ENCODE measurements at places on chromosomes 7 and 10.

DNA sequence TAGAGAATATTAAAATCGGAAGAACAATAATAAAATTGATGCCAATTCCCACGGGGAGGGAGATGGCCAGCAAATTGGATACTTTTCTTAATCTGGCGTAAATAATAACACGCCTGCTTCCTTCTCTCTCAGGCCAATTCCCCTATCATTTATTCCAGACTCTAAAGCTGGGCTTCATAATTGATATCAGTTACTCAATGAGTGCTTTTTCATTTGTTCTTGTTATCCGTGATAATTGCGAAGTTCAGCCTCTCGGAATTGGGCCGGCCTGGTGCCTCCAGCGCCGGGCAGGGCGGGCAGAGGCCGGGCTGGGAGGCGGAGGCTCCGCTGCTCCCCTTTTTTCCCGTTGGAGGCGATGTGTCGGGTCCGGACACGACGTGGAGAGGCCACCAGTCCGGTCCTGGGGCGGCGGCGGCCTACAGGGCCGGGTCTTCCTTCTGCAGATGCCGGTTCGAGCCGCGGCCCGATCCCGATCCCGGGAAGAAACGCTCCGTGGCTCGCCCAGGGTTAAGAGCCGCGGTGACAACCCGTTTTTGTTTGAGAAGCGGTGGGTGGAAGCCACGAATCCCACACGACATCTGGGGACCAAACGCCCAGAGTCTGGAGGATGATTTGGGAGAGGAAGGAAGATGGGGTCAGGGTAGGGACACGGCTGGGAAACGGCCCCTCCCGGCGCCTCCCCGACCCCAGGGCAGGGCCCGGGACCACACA is 13.6 kb downstream of the UNCX start:
- no peak for DNase-seq

DNA sequence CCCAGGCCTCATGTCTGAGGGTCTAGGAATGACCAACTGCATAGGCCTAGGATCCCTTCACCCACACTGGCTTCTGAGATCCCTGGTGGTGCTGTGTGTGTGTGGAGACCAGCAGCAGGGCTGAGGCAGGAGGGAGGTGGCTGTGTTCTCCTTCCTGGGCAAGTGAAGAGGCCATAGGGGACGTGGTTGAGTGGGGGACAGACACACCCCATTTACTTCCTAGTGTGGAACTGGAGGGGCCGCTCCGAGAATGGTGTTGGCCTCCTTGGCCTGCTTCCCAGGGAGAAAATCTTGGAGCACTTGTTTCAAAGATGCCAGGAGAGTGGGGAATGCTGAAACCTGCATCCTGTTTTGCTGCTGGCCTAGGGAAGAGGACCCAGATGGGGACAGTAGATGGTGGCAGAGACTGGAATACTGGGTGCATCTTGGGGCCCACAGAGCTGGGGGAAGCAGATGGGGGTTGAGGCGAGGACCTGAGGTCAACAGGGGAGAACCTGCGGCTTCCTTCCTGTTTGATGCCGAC is 19.1 kb downstream of the UBTD1 start:
- DNase-seq, result no peak

- DNase-seq, result no peak
Measured at GRCh38 chr7:94980418-94981142, 73.2 kb downstream of the PPP1R9A start.

GRCh38 chr10:78957471-78958039 is 111.2 kb upstream of the ZMIZ1 start:
- no peak for DNase-seq

GRCh38 chr7:23981314-23981713 is 271.3 kb downstream of the STK31 start:
- no peak for DNase-seq

- no peak for DNase-seq
Measured at GRCh38 chr7:4127909-4128560, 554.1 kb upstream of the FOXK1 start.

DNA sequence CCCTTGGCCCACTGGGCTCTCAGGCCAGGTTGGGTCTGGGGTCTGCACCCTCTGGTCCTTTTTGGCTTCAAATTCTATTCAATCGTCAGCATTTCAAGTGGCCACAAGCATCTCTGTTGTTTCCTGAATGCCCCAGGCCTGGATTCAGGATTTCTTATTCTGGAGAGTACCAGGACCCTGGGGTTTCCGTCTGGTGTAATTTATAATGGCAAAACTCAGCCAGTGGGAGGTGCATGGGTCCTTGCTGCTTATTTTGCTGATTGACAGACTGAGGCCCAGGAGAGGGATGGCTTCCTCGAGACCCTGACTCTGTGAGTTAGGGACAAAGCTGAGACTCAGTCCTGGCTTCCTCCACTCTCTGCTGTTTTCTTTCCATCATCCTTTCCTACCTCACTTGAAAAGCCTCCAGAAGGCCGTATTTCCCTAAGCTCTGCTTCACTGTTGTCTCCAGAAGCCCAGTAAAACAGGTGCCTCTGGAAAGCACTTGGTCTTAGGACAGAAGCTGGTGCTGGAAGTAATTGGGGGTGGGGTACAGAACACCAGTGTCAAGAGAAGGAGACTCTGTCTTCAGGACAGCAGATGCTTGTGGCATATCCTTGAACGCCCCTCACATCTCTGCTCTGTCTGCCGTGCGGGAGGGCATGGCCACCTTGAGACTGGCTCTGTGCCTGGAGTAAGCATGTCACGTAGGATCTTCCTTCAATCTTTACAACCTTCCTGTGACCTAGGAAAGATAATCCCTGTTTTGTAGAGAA is 39.4 kb upstream of the SH2D4B start:
- no peak for DNase-seq

GRCh38 chr10:110511734-110512449 is 14.2 kb downstream of the DUSP5 start:
- no peak for DNase-seq

- DNase-seq, result no peak
Measured at GRCh38 chr7:138095972-138096935, 20.0 kb downstream of the AKR1D1 start.

DNA sequence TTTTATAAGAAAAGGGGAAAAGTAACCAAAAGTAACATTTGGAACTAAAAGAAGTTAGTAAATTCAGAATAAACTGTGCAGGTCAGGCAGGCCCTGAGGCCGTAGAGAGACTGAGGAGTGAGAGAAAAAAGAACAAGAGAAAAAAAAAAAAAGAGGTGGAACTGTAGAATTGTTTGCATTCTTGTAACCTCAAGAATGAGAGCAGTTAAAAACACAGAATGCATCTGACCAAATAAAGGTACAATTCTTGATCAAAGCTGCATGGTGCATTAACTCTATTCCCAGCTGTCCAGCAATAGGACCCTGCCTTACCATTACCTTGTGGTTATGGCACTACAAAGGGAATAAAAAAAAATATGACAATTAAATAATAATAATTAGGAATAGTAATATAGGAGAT is 170.1 kb upstream of the SEMA3A start:
- DNase-seq, result no peak

DNA sequence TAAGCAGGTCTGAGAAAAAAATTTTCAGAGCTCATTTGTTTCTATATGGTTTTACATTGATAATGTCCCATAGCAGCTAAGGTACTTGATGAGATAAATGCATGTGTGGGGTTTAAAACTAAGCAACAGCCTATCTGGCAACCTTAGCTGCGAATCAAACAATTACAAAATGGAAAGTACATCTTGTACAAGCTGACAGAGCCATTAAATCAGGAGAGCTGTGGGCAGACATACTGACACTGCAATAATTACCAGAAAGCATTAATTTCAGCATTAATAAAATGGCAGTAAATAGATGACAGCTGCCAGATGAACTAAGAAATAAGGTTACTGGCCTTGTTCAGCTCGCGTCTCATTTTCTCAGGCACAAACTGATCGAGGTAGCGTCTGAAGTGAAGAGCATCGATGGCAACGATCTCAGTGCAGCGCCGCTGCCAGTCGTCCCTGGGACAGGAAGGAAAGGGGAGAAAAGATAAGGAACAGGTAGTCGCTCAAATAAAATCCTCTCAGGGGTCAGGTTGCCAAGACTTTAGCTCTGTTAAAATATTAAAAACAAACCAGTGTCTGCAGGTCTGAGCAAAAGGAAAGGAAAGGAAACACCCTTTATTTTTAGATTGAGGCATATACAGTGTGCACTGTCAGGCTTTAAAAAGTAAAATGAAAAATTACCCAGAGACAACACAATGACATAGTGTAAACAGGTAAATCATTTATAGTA is 79.7 kb upstream of the OGDHL start:
- no peak for DNase-seq

GRCh38 chr10:20870834-20871233 is 26.3 kb downstream of the NEBL start:
- DNase-seq, result no peak

- DNase-seq, result no peak
Measured at GRCh38 chr7:70527520-70528115, 604.3 kb upstream of the GALNT17 start.

DNA sequence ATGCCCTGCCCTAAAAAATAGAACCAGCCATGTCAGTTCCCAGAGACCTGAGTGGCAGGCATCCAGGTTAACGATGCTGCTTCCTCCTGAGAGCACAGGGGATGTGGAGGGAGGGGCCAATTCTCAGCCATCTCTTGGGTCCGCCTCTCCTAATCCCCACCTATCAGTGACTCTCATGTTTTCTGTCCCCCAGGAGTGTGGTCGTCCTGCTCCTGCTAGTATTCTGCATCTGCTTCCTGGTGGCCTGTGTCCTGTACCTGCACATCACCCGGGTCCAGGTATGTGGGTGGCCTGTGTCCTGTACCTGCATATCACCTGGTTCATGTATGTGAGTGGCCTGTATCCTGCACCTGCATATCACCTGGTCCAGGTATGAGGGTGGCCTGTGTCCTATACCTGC is 105.3 kb downstream of the ADCY1 start:
- no peak for DNase-seq

DNA sequence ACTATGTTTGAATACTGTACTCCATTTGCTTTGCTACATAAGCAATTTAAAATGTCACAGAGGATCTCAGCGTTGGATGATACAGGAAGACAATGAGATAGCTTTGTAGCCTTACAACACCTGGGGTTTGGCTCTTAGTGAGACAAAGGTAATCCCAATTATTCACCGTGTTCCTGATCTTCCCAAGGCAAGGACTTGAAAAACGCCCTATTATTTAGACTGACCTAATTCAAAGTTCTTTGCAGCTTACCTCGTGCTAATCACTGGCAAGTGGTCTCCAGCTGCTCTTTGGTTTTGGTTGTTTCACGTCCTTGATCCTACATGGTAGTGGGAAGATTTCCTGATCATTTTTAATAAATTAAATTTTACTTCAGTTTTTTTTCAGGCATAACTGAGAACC is 23.0 kb upstream of the C7orf33 start:
- peak; percentile 1 for DNase-seq

GRCh38 chr10:43229208-43230061 is 37.4 kb downstream of the RASGEF1A start:
- no peak for DNase-seq

- no peak for DNase-seq
Measured at GRCh38 chr7:44309271-44310091, 15.9 kb downstream of the CAMK2B start.

DNA sequence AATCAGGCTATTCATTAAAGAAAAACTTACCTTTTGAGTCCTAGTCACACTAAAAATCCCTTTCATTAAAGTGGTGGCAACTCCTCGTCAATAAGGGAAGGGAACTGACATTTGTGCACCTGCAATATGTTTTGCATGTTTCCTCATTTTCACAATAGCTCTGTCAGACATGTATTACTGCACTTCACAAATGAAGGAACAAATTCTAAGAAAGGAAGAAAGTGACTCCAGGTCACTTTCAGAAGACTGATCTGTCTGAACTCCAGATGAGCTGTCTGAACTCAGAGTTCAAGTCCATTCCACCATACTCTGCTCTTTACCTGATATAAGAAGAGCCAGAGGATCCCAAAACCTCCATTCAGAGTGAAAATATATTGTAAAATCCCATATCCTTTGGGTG is 50.3 kb upstream of the GSAP start:
- DNase-seq, result no peak

DNA sequence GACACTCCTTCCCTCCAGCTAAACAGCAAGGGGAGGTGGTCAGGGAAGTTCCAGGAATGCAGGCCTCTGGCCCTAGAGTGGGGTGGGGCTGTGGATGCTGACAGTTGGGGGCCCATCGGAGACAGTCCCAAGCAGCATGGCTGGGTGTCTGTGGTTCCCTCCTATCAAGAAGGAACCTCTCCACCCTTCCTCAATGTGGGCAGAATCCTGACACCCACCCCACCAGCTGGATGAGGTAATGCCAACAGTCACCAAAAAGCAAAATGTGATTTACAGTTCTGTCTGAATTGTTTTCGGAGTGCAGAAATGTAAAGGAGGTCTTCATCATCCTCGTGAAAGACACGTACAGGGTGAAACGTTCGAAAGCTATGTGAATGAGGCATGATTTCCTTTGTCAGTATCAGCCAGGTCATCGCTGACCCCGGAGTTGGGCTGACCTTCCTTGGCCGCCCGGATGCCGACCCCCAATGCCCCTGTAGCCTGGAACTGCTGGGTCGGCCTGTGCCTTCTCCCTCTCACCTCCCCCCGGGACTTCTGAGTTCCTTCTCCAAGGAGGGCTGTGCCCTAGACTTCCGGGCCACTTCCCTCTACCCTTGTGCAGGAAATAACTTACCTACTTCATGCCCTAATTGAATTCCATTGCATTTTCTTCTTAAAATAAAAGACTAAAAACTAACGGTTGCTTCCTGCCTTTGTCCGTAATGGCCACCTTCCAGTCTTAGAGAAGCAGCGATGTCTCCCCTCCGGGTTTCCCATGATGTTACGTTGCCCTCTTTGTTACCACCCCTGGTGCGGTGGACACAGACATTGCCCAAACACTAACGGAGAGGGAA is 24.5 kb downstream of the FOXK1 start:
- no peak for DNase-seq

GRCh38 chr7:64612452-64612851 is 49.6 kb upstream of the ZNF680 start:
- DNase-seq, result no peak

DNA sequence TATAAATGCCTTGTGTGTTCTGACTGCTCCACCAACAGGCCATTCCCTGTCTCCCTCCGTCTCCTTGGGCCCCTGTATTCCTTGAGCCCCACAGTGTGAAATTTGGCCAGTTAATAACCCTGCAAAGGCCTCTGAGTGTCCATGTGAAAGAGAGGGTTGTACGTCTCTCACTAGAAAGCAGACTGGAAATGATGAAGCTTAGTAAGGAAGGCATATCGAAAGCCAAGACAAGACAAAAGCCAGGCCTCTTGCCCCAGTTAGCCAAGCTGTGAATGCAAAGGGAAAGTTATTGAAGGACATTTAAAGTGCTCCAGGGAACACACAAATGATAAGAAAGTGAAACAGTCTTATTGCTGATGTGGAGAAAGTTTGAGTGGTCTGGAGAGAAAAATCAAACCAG is 680.2 kb downstream of the SDK1 start:
- DNase-seq, result no peak

- no peak for DNase-seq
Measured at GRCh38 chr10:125008689-125009638, 67.0 kb downstream of the ZRANB1 start.

DNA sequence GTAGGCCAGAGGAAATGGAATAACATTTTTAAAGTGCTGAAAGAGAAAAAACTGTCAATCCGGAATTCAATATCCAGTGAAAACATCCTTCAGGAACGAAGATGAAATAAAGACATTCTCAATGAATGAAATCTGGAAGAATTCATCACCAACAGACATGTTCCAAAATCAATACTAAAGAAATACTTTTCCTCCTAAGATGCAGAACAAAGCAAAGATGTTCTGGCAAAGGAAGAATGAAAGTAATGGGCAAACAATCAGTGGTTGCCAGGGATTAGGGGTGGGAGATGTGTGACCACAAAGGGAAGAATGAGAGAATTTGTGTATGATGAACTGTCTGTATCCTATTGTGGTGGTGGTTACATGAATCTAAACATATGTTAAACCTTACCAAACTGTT is 52.8 kb upstream of the EEPD1 start:
- DNase-seq, result no peak

GRCh38 chr7:50693455-50694130 is 89.1 kb downstream of the GRB10 start:
- no peak for DNase-seq

Data from COR-L47 (cell line).